ENCODE measurements at places on chromosomes 6 and 20.

DNA sequence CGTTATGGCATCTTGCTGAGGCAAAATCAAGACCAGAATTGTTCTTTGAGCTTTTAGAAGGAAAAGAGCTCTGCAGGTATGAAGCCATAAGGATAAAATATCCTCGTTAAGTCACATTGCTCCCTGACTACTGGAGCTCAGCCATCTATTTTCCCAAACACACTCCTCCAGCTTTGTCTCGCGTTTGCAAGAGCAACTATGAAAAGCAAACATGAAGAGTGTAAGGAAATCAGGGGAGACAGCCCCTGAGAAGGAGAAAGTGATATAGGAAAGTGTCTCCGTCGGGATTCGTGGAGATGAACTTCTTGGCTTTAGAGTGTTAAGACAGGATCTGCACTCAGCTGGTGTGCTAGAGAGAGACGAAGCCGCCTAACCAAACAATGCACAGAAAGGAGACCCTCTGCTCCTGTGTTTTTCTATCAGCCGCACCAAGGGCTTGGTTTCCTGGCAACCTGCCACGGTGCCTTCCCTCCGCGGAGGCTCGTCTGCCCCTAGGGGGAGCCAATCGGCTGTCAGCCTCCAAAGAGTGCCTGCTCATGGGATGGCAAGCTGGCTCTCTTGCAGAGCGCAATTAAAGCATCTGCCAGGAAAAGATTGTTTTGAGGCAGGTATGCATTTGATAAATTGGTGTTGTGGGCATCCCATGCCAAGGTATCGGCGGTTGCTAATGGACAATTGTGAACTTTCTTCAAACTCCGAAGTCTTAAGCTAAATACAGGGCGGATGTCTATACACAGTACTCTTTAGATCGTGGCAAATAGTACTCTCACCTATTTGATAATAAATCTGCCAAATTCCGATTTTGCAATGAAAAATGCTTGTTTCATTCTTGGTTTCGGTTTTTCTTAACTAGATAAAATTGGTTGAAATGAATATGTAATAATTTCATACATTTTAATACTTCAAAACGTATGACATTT lies 603.2 kb downstream of the RNF144B start:
- DNase-seq = peak; percentile 49

DNA sequence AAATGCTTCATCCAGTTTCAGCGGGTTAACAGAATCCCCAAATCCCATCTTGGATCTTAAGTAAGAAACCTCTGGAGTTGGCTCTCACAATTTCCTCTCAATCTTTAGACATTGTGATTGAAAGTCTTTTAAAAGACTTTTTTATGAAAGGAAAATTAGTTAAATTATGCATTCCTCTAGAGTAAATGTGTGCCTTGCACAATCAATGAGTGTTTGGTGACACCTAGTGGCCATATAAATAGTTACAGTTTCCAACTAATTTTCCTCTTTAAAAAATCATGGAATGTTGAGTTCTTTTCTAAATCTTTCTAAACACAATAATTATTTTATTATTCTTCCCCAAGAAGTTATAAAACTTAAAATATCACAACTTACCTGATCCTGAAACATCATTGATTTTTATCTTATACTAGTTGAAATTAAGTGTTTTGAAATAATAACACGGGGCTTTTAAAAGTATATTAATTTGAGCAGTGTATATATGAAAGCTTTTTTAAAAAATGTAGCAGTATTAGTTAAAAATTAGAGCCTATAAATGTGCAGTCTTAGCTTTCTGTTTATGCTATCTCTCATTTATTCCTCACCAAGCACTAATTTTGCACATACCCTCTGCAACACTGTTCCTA lies 66.4 kb downstream of the PKHD1 start:
- no peak for DNase-seq

DNA sequence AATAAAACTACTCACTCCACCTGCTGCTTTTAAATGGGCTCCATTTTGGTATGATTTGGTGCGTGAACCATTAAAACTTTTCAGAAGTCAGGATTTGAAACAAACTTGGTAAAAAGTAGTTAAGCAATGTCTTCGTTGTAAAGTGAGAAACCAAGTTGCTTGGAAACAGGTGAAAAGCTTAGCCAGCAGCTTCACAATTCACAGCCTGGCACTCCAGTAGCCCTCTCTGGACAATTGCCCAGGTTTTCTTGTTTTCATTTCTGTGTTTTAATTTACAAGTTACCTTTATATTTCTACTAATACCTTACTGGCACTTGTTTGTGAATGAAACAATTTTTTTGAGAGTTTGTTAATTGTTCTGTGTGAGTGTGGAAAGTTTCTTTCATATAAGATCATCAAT lies 12.8 kb downstream of the NT5E start:
- DNase-seq = no peak

- DNase-seq = no peak
Measured at GRCh38 chr20:34124469-34125249, 12.6 kb upstream of the EIF2S2 start.

- no peak for DNase-seq
Measured at GRCh38 chr6:11235062-11235461, 2.6 kb upstream of the NEDD9 start.

All from brain microvascular endothelial cell (primary cell).